GM12891 (cell line): ENCODE measurements at places on chromosomes 2 and 18.

DNA sequence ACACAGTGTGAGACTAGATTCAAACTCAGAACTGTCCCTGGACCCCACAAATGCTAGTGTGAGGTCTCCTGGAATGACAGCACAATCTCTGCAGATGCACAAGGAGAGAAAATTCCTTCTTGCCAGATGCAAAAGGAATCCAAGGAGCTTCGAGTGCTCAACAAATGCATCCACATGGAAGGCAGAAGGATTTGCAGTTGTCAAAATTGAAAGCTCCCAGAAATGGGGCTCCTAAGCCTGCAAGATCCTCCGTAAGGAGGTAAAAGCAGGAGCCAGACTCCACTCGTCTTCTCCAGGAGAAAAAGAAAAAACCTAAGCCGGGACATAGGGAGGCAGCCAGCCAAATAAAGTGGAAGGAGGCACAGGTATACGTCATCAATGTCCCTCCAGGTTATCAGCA lies 355.0 kb upstream of the KLHL29 start:
- no peak for DNase-seq

- no peak for DNase-seq
Measured at GRCh38 chr2:196155575-196155974, 15.8 kb downstream of the STK17B start.

GRCh38 chr2:120028795-120029194 lies 15.9 kb downstream of the EPB41L5 start:
- DNase-seq, result no peak

GRCh38 chr2:219521066-219521880 lies 7.0 kb downstream of the ASIC4 start:
- DNase-seq, result no peak

DNA sequence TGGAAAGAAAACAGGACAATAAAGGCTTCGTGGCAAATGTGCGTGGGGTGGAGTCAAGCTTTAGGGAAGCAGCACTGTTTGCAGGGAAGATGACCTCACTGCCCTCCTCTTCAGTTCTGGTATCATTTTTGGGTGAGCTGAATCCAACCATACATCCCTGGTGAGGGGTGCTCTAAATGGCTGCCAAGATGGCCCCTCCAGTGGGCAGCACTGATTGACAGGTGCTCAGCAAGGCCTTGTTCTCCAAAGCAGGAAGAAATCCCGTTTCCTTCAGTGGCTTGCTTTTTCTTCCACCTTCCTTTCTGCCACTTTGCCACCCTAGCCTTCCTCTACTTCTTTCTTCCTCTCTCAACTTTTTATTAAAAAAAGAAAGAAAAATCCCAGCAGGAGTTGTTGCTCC lies 132.8 kb upstream of the SP5 start:
- DNase-seq, result no peak

DNA sequence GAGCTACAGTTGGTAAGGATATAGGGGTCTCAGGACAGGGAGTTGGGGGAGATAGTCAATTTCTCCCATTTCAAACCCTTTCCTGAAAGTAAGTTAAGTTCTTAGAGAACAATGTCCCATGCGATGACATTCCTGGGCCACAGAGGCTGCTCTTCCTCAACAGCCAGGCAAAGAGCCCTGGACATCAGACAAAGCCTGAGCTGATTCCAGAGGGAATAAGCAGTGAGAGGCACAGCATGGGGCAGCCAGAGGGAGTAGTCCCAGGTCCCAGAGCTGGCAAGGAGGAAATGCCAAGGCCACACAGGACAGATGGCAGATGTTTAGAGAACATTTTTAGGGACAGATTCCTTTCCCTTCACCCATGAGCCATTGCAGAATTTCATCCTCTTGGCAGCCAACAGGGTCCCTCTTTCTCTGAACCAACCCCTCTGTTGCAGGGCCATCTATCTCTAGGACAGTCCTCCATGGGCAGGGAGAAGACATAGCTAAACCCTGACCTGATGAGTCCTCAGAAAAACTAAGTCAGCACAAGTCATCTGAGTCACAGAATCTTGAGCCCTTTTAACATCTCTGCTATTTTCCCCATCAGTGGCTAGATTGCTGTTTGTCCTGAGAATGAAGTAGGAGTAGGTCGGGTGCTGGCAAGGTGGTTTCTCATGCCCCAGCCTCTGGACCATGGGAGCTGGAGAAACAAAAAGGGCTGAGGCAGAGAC lies 81.6 kb upstream of the STPG4 start:
- DNase-seq, result no peak

- DNase-seq, result no peak
Measured at GRCh38 chr2:239902749-239903201, 122.4 kb downstream of the NDUFA10 start.

GRCh38 chr2:48725696-48726494 lies 29.6 kb downstream of the LHCGR start:
- no peak for DNase-seq

GRCh38 chr2:114461116-114461515 lies 18.7 kb downstream of the DPP10 start:
- no peak for DNase-seq

GRCh38 chr2:111909079-111909478 lies 10.7 kb downstream of the MERTK start:
- no peak for DNase-seq

GRCh38 chr2:96874198-96874831 lies 4.4 kb upstream of the SEMA4C start:
- DNase-seq, result no peak

- DNase-seq, result no peak
Measured at GRCh38 chr2:238100049-238100820, at the start of gene ESPNL. ESPNL (plus strand) TSS chr2:238100340; CDS start chr2:238100420, 80 bp downstream.

- DNase-seq, result no peak
Measured at GRCh38 chr2:175627405-175627804, 374.7 kb downstream of the LNPK start.

DNA sequence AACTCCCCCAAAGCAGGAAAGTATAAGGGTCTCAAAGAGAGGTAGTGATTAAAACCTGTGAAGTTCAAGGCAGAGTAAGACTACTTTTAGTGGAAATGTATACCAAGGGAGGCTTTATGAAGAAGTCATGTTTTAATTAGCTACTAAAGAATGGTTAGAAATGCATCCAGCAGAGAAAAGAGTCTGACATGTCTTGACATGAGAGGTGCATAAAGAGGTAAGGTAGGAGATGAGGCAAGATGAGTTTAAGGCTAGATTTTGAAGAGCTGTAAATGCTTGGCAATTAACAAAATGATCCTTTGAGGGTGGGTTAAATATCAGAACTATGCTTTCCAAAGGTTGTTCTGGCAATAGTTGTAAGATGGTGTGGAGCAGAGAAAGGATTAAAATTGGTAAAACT lies 88.7 kb upstream of the WDSUB1 start:
- no peak for DNase-seq

DNA sequence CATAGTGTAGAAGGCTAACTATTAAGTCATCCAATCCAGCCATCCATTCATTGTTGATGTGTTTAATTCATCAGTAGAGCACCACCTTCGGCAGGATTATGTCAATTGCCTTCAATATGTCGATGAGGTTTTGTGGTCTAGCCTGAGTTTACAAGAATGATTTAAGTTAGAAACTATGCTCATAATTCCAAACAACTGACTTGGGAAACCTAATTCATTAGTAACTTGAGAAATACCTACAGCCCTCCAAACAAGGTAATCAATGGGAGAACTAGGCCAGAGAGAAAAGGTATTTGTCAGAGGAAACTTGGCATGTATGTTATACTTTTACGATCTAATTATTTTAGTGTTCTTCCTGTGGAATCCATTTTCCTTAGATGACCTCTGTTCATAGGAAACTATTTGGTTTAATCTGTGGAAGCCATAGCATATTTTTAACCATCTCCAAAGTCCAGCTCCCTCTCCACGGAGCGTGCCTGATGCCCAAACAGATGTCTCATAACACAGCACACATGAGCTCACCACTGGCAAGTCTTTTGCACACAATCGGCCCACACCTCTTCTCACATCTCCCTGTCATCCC lies 148.5 kb downstream of the GFPT1 start:
- DNase-seq, result no peak

DNA sequence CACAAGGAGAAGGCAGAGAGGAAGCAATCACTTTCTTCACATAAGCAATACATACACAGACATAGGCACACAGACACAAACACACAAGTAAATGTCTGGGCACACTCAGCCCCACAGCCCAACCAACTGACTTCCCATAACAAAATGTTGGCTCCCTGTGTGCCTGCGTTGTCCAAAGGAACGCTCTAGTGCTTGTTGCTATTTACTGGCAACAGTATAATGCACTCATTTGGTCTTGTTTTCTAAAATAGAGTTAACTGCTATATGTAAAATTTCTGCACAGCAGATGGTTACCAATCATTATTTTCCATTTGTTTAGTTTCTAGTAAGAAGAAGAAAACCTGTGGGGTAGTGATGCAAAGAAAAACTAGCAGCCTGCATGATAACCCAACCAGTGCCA lies 16.5 kb downstream of the FIGN start:
- no peak for DNase-seq

DNA sequence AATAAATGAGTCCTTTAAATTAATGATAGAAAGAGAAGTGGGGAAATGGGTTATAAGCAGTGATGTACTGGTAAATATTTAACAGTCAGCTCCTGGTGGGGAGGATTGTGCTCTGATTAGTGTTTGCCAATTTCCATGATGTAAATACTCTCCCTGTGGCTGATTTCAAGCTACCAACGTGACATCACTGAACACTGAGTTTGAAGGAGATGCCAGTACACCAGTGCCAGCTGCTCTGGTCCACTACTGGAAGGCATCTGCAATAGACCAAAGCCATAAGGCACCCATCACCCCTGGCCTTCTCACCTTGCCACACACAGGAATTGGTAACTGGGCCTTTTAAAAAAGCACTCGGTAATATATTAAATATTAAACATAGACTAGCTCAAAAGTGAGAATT lies 77.7 kb downstream of the TGOLN2 start:
- no peak for DNase-seq

DNA sequence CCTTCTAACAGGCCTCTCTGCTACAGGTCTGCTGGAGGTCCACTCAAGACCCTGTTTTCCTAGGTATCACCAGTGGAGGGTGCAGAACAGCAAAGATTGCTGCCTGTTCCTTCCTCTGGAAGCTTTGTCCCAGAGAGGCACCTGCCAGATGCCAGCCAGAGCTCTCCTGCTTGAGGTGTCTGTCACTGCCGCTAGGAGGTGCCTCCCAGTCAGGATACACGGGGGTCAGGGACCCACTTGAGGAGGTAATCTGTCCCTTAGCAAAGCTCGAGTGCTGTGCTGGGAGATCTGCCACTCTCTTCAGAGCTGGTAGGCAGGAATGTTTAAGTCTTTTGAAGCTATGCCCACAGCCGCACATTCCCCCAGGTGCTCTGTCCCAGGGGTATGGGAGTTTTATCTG lies 140.6 kb downstream of the BAZ2B start:
- no peak for DNase-seq

DNA sequence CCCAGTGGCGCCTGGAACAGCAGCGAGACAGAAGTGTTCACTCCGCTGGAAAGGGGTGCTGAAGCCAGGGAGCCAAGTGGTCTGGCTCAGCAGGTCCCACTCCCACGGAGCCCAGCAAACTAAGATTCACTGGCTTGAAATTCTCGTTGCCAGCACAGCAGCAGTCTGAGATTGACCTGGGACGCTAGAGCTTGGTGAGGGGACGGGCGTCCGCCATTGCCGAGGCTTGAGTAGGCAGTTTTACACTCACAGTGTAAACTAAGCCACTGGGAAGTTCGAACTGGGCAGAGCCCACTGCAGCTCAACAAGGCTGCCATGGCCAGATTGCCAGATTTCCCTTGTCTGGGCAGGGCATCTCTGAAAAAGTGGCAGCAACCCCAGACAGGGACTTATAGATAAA lies 94.8 kb downstream of the RTTN start:
- no peak for DNase-seq

GRCh38 chr2:27042159-27042661 lies 9.3 kb upstream of the AGBL5 start:
- no peak for DNase-seq

DNA sequence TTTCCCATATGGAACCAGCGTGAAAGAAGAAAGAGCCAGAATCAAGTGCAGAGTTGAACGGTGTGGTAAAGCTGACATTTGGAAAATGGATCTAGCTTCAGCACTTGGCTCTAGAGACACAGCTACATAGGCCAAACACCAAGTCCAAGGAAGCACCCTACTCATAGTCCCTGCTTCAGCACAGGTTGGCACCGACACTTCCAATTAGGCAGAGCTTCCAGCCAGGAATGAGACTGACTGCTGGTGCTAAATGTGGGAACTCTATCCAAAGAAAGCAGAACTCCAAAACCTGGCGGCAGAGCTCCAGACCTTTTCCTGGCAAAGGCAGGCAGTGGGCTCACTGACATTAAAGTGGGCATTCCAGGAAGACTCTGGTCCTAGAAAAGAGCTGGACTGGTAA lies 125.4 kb upstream of the CTNNA2 start:
- no peak for DNase-seq

DNA sequence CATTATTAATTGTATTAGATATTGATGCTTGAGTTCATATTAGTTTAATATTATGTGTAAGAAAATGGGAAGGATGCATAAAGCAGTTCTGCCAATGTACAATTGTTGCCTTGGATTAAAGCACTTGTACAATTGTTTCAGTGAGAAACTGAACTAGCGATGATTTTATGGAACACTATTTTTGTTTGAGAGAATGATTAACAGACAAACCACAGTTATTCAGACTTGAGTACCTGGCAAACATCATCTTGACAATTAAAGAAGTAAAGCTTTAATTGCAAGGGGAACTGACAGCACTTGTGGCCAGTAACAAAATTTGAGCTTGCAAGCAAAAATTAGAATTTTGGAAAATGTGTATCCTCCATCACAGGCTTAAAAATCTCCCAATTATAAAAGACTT lies 214.3 kb downstream of the RIT2 start:
- no peak for DNase-seq

- no peak for DNase-seq
Measured at GRCh38 chr2:217890445-217890844, 112.3 kb downstream of the TNS1 start.

GRCh38 chr18:49585781-49586663 lies 24.2 kb downstream of the LIPG start:
- no peak for DNase-seq

DNA sequence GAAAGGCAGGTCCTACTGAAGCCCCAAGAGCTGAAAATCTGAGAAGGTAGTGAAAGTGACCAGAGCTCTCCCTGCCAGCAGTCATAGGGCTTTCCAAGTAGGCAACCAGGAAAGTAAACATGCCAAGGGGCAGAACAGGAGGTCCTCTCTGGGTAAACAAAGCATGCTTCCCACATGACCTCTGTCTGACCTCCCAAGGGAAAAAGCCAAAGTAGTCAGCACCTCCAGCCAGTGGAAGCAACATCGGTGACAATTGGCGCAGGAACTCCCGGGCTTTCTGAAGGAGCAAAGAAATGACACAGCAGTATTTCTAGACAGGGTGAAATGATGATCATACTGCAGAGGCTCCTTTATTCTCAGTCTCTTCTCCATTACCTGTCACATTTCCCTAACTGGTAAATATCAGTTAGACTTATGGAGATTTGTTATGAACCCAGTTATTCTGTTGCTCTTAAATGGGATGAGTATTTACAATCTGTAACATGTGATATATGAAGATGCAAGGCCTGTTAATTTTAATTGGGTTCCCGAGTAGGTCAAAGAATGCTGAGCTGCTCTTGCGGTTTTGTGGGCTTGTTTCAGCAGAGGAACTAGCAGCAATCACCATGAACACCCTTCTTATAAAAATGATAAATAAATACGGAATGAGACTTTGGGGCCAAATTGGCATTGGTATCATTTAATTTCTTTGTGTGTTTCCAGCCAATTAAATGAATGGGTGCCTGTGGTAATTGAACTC lies 321.0 kb downstream of the RND3 start:
- DNase-seq, result no peak

- DNase-seq, result no peak
Measured at GRCh38 chr2:213010106-213010779, 141.2 kb downstream of the IKZF2 start.
